Suppressor macrophage (primary cell): ENCODE measurements at places on chromosomes 5 and 9.

DNA sequence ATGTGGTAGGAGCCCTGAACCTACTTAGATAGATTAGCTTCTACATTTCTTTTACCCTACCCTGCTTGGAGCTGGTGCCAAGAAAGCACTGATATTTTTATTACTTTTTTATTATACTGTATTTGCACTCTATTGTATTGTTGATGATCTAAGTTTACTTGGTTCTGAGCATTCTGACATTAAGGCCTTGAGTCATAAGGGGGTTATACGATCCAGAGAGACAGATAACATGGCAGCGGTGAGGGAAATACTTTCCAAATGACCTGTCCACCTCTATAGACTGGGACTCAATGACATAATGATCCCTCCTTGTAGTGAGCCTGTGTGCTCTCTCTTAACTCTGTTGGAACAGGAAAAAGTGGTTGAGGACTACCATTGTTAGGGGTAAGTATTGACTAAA lies 176.3 kb downstream of the MAN2A1 start:
- DNase-seq: no peak

DNA sequence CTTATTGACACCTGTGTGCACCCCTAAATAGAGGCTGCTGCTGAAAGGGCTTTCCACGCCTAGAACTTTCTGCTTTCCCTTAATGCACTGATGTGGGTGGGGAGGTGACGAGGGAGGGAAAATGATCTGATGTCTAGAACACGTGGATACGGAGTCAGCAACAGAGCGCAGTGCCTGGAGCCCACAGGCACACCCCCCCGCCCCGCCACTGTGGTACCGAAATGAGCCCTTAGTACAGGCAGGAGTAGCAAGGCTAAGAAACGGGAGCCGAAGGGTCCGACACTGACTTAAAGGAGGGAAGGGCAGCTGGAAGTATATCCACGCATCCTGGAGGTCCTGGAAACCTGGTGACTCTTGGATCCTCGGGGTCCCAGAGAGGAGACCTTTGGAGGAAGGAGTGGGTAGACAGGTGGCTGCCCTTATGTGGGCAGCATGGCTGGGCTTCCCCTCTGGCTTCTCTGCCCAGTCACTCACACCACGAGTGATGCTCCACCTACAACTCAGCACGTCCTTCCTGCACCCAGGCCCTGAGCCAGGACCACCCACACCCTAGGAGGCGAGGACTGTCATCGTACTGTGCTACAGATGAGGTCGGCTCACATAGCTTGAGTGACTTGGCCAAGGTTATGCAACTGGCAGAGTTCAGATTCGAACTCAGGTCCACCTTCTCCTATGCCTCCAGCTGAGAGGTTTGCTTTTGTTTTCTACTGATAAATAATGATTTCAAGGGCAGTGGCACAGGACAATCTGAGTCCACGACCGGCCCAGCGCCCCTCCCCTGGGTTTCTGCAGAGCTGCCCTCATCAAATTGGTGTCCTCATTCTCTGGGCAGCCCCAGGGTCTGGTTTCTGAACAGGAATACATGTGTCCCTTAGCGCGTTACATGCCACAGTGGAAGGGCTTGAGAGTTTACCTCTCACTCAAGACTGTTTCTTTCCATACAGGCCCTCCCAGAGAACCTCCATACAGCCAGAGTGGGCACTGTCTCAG lies 4.7 kb upstream of the VAV2 start:
- DNase-seq: peak; percentile 42

DNA sequence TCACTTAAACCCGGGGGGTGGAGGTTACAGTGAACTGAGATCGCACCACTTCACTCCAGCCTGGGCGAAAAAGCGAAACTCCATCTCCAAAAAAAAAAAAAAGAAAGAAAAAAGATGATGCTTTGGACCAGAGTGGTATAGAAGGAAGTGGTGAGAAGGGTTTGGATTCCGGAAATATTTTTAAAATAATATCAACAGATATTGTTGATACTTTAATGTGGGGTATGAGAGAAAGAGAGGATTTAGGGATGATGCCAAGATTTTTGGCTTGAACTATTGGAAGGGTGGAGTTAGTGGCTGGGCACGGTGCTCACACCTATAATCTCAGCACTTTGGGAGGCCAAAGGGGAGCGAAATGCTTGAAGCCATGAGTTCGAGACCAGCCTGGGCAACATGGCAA lies 49.6 kb upstream of the PLIN2 start:
- no peak for DNase-seq

GRCh38 chr5:23996525-23996924 lies 489.1 kb downstream of the PRDM9 start:
- DNase-seq: no peak

DNA sequence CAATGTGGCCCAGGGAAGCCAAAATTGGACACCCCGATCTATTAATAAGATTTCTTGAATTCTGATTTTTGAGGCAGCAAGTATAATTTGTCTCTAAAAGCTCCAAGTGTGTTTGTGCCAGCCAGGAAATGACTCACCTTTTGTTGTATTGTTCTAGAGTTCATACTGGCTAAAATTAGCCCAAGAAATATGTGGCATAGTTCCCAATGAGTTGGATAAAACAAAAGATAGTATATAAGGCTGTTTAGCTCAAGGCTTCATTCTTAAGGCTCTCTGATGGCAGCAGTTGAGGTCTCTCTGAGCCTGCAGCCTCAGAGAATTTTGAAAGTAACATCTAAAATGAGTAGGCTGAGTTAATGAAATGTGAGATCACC lies 21.6 kb downstream of the HMGXB3 start:
- DNase-seq: peak; percentile 9

- no peak for DNase-seq
Measured at GRCh38 chr9:126122901-126123616, 203.6 kb upstream of the MVB12B start.

DNA sequence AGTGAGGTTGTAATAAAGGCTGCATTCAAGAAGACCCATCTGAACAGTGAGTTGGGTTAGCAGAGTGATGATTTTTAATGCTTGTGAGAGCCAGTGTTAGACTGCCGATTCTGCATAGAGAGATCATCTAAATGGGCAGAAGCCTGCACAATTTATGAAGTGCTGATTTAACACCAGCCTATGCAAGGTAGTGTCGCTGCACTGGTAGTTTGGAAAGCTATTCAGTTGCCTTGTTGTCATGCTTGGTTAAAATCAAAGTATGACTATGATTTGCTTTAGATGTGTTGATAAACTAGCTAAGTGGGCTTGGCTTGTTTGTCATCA lies 379 bp upstream of the LRRTM2 start:
- DNase-seq: no peak

- no peak for DNase-seq
Measured at GRCh38 chr5:16283791-16284190, 104.2 kb upstream of the MARCHF11 start.

DNA sequence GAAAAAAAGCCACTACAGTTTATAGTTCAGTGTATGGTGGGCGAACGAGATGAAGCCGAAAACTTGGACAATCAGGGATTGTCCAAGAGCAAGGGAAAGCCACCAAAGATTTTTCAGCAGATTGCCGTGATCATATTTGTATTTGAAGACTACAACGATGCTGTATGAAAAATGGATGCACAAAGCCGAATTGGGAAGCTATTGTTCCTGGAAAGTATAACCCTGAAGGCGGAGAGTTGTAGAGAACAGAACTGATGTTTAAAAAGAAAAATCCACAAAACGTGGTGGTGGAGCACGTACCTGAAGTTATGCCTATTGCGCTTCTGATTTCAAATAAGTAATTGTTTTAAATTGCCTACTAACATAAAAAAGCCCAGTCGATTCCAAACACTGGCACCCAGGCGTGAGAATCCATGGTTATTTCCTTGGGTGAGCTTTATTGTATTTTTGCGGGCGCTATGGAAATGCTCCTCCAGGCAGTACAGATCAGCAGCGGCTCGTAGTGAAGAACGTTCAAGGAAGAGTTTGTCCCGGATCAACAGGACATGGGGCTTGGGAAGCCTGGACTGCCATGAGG lies 772 bp upstream of the TARS1 start:
- DNase-seq: no peak

- DNase-seq: no peak
Measured at GRCh38 chr5:116923344-116923743, 348.7 kb upstream of the SEMA6A start.

DNA sequence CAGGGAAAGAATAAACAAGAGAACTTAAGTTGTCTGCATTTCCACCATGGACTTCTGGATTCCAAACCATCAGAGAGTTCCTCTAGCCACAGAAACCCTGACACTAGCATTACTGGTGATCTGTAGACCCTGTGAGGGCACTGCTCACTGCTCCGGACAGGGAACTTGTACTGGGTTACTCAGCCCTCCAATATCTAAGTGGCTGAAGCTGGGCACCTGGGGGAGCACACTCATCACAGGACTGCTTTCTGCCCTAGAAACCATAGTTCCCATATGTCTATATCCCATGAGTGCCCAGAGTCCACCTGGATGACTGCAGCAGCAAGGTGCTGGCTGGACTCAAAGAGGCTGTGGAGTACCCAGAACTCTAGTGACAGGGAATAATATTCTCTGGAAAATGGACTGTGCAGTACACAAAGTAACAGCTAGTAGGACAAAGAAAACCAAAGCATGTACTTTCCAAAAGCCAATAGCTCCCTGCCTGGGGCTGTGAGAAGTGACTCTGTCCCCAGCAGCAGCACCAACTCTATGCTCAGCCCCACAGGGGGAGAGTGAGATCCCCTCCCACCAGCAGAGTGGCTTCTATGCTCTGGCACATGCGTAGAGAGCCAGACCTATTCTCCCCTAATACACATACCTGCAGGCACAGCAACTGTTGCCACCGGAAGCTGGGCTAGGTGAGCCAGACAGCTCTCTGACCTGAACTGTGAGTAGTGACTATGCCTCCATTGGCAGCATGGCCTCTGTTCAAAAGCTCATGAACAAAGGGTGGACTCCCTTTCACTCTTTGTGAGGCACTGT lies 472.9 kb upstream of the FTMT start:
- no peak for DNase-seq

DNA sequence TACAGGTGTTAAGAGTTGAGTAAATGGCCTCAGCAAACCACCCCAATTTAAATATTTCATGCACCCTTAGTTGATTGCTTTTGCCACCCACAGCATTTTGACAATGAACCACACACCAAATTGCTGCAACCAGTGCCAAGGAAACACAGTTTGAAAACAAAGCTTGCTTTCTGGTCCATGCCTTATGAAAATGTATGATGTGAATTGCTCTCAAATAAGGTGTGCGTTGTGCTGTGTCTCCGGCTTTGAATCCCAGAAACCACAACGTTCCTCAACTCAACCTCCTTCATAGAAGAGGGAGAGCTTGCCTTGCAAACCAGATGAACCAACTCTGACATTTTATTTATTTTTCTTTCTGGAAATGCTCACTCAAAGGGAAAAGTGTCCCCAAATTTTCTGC lies 762.7 kb downstream of the TLE1 start:
- no peak for DNase-seq

GRCh38 chr5:135213466-135214239 lies 179.6 kb upstream of the PITX1 start:
- DNase-seq: no peak

- no peak for DNase-seq
Measured at GRCh38 chr9:121318631-121319382, 50.8 kb downstream of the GSN start.

DNA sequence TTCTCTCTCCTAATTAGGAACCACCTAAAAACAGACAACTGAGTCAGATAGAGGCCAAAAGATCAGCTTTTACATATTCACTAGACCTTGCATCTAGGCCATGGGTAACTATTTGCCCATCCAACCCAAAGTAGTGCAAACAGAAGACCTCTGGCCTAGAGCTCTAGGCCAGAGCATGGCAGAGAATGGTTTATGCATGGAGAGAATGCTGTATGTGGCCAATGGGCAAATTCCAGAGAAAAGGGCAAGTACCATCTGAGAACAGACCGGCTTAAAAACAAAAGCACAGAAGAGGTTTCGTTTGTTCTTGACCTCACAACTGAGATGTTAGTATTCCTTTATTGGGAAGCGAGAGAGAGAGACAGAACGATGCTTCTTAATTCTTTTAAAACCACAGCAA lies 151.7 kb upstream of the RFX3 start:
- no peak for DNase-seq

DNA sequence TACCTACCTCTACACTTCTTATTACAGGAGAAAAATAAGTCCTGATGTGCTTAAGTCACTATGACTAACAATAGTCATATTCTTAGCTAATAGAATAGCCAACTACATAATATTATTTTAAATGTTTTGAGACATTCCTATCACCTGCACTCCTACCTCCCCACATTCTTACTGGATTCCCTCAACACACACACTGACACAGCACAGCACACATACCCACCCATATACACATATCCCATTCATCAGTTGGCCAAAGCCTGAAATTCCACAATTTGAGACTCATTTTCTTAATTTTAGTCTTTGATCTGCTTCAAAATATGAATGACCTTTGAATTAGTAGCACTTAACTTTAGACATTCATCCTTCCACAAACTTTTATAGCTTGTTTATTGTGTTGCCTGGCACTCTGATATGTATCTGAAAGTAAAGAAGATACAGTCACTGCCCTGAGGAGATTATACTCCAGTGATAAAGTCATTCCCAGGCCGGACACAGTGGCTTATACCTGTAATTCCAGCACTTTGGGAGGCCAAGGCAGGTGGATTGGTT lies 168.3 kb upstream of the RASA1 start:
- DNase-seq: no peak

GRCh38 chr9:8244505-8245092 lies 445.0 kb upstream of the DMAC1 start:
- no peak for DNase-seq

DNA sequence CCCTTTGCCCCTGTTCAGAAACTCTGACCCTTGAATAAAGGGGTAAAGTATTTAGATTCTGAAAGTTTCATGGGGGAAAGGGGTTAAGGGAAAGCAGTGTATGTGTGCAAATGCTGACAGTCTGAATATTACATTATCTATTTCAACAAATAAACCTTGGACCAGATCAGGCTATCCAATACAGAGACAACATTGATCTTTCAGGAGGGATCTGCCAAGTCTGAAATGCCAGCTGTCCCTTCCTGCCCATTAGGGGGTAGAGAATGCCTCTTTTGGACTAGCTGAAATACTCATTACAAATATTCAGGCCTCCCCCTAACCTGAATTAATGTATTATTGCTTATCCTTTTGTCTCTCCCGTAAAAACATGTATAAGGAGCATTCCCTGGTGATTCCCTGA lies 219.5 kb downstream of the NR3C1 start:
- no peak for DNase-seq

DNA sequence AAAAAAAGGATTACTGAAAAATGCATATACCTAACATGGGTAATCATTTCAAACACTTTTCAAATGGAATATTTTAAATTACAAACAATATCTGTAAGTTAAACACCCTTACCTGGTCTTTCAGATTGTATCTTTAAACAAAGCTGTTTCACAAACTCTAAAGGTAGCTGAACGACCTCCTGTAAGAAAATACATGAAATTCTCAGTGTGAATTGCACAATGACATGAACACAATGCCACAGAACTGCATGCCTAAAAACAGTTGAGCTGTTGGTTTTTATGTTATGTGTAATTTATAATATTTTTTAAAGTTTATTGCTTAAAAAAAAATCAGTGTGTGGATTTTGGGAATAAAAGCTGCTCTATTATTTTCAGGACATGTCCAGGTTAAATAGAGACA lies 17.5 kb downstream of the IPPK start:
- no peak for DNase-seq

DNA sequence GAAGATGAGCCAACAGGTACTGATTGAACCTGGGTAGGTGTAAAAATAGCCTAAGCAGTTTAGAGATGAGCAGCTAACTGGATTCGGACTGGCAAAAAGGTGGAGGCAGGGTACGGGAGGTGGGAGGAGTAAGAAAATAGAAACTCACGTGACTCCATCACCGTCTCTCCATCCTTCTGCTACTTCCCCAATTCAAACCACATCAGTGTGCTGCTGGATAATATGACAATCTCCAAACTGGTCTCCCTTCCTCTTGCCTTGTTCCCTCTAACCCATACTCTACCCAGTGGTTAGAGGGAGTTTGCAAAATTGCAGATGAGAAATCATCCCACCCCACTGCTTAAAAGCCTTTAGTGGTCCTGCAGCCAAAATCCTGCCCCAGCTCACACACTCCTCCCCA lies 42.7 kb downstream of the RIGI start:
- DNase-seq: peak; percentile 1
